B cell (primary cell): ENCODE measurements at places on chromosomes 16 and 17. TPM values are rescaled to one million over a fixed set of nuclear protein-coding genes. Genes with fewer than 3 reads are reported as not detected.

BCAR1 gene
- polyA plus RNA-seq, result not detected in 2 replicates

CCL3 gene
- 31.3 and 54.5 TPM in 2 replicates for polyA plus RNA-seq

NPIPA5 gene
- 5.2 and 21.0 TPM in 2 replicates for polyA plus RNA-seq

PERCC1 gene
- polyA plus RNA-seq, result 0.46 and 0.84 TPM in 2 replicates

IGFALS gene
- polyA plus RNA-seq, result 0.49 and 0.63 TPM in 2 replicates

SULT1A1 gene
- polyA plus RNA-seq, result 5.0 and 7.1 TPM in 2 replicates

LYZL6 gene
- not detected in 2 replicates for polyA plus RNA-seq
